Activated CD4-positive, CD25-positive, alpha-beta regulatory T cell (primary cell): ENCODE measurements at places on chromosomes 1 and 21.

GRCh38 chr1:3504822-3505153 lies 50.3 kb downstream of the ARHGEF16 start:
- no peak for DNase-seq

- no peak for DNase-seq
These were observed 126.2 kb upstream of the CD34 start for GRCh38 chr1:208036918-208037766.

DNA sequence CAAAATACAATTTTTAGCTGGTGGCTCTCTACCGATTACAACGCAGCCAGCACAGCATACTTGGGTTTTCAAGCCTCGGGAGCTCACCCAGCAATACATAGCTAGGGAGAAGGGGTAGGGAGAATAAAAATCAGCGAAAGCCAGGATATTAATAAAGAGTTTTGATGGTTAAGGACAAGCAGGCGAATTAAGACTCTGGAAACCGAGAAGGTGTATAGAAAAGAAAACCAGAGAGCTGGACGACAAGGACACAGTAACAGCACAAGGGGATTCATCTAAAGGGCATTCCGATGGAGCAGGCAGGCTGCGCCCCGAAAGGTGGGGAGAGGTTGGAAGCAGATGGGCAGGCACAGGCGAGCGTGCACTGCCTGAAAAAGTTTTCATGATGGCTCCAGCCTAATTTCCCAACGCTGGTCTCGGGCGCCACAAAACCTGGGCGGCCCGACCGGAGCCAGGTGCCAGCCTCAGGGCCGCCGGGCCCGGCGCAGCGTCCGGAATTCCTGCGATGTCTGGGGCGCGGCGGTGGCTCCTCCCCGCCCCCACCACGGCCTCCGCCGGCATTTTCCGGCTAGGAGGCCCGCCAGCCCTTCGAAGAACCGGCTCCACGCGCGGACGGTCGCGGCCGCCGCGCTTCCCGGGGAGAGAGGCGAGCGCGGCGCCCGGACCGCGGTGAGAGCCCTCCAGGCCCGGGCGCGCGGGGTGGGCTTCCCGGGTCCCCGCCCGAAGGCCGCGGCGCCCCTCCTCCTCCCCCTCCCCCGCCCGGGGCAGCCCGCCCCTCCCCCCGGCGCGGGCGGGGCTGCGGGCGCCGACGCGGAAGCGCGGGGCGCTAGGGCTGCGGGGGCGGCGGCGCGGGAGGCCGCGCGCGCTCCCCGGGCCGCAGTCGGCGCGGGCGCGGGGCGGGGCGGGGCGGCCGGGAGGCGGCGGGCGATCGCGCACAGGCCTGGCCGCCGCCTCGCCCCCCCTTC lies 774 bp upstream of the DYRK1A start:
- DNase-seq, result peak; percentile 60

- DNase-seq, result no peak
These were observed 4.9 kb upstream of the SAMD11 start for GRCh38 chr1:918843-919242.

DNA sequence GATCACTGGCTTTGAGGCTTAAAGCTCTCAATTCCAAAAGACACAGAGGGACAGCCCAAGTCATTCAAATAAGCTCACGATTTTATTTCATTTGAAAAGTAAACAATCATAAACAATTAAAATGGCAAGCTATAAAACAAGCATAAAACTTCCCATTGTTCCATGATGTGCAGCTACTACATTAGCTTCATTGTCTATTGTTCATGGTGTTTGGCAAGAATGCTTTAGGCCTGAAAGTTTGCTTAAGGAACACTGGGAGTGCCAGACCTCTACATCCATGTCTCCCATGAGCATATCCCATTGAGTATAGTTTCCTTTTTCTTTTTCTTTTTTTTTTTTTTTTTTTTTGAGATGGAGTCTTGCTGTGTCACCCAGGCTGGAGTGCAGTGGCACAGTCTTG lies 286.1 kb upstream of the ESRRG start:
- DNase-seq, result no peak

GRCh38 chr21:39881661-39882060 lies 14.4 kb downstream of the PCP4 start:
- DNase-seq, result no peak

DNA sequence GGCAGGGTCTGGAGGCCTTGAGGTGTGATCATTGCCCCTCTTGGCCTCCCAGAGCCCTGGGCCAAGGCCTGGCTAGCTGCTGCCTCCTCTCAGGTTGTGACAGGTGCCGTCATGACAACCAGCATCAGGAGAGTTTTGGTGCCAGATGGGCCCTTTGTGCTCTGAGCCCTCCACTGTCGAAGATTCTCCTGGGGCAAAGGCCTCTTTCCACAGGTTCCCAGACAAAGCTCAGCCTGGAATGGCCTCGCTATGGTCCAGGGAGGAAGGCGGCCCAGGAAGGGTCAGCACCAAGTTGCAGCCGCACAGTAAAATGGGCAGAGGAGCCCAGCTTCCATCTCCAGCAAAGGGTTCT lies 78.4 kb downstream of the ALPL start:
- DNase-seq, result no peak
